ENCODE measurements at places on chromosomes 5 and 9.

DNA sequence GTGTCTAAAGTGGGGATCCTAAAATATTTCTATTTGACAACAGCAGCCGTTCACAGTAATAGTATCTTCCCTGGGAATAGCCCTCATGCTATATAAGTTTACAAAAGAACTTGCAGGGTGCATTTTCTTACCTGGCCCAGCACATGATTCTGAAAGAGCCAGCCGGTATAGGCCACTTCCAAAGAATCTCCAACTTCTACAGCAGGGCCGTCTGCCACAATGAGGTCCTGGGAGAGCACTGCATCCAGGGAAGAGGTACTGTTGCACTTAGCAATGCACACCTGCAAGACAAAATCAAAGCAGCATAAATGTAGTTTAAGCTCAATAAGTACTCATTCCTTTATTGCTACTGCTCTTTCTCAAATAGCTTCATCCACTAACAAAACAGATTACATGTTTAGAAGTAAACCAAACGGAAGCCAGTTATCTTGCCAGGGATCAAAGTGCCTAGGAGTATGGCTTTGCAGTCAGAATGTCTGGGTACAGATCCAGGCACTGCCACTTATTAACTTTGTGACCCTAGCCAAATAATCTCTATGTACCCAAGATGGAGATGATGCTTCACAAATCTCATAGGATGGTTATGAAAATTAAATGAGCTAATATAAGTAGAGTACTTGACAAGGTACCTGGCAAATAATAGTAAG, 21.3 kb downstream of the FKBP15 start:
- no peak for DNase-seq

- no peak for DNase-seq
Observed at GRCh38 chr5:172407241-172407691, 47.1 kb downstream of the SH3PXD2B start.

GRCh38 chr9:137286975-137287383, 9.5 kb downstream of the TOR4A start:
- DNase-seq, result no peak

- no peak for DNase-seq
Observed at GRCh38 chr5:10896016-10896415, 135.0 kb upstream of the DAP start.

DNA sequence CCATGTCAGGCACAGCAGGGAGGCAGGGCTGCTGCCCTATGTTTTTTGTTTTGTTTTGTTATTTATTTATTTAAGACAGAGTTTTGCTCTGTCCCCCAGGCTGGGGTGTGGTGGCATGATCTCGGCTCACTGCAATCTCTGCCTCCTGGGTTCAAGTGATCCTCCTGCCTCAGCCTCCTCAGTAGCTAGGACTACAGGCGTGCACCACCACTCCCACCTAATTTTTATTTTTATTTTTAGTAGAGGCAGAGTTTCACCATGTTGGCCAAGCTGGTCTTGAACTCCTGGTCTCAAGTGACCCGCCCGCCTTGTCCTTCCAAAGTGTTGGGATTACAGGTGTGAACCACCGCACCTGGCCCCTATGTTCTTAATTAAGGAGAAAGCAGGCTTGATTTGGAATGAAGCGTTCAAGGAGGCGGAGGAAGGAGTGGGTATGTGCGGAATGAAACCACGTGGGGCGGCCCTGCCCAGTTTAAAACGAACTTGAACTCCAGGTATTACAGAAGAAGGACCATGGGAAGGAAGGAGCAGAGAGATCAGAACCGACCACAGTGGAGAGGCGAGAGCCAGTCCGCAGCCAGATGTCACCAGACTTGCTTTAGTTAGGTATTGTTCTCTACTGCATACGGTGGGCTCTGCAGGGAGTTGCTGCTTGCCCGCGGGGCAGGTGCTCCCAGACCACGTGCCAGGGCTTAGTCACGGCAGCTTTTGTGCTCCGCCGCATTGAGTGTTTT, 34.9 kb upstream of the EPB41L4B start:
- DNase-seq, result no peak

- no peak for DNase-seq
Observed at GRCh38 chr5:42614509-42614908, 142.1 kb upstream of the CCDC152 start.

GRCh38 chr5:77920359-77921058, 144.4 kb upstream of the TBCA start:
- DNase-seq, result no peak

GRCh38 chr9:79120941-79121340, 450.8 kb upstream of the TLE4 start:
- DNase-seq, result no peak

- no peak for DNase-seq
Observed at GRCh38 chr5:142797420-142797819, 27.2 kb downstream of the ARHGAP26 start.

GRCh38 chr5:87099291-87099839, 168.3 kb upstream of the RASA1 start:
- DNase-seq, result no peak

GRCh38 chr5:29263915-29264351, 1929.6 kb upstream of the CDH6 start:
- DNase-seq, result no peak

- DNase-seq, result no peak
Observed at GRCh38 chr5:127916885-127917573, 166.5 kb upstream of the SLC12A2 start.

GRCh38 chr9:135508211-135508820, 7.8 kb downstream of the MRPS2 start:
- DNase-seq, result no peak

DNA sequence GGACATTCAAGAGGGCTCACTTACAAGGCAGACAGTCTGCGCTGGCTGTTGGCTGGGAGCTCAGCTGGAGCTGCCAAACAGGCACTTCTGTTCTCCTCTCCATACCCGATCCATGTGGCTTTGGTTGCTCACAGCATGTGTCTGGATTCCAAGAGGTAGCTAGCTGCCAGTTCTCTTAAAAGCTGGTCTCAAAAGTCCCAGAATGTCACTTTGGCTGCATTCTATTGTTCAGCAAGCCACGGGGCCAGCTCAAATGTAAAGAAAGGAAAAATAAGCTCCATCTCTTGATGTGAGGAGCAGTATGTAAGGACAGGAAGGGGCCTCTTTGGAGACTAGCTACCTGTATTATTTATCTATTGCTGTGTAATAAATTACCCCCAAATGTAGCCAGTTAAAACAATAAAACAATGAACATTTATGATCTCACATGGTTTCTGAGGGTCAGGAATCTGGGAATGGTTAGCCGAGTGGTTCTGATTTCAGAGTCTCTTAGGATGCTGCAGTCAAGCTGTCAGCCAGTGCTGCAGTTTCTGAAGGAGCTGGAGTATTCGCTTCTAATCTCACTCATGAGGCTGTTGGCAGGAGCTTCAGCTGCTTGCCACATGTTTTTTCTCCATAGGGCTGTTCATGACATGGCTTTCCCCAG, 112.7 kb upstream of the CLINT1 start:
- DNase-seq, result peak; percentile 58

- no peak for DNase-seq
Observed at GRCh38 chr5:43712081-43712480, 109.1 kb downstream of the NNT start.

DNA sequence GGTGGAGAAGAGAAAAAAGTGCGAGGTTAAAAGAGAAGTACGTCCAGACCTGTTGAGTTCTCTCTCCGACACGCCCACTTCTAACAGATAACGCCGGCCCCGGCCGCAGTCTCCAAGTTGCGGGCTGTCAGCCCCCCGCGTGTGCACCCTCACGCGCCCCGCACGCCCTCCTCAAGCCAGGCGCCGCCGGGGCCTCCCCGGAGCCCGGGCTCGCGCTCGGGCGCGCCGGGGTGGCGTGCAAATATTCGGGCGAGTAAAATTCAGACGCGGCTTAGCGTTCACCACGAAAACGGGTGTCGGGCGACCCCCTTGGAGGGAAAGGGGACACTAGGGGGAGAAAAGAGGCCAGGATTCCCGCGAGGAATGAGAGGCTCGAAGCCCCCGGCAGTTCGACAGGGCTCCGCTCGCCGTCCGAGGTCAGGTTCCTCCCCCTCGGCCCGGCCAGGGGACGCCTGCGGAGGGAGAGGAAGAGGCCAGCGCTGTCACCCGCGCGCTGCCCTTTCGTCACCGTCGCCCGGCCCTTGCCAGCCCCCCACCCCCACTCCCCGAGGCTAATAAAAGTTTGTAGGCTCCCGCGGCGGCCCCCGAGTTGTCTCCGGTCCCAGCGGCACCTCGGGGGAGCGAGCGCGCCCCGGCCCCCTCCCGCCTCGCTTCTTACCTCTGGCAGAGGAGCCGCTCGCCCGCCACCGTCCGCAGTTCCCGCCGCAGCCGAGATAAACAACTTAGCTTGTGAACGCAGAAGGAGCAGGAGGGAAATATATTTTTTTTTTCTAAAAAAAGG, 743 bp downstream of the NR3C1 start:
- peak; percentile 78 for DNase-seq

GRCh38 chr5:76714751-76715485, 1.0 kb upstream of the F2R start:
- no peak for DNase-seq

DNA sequence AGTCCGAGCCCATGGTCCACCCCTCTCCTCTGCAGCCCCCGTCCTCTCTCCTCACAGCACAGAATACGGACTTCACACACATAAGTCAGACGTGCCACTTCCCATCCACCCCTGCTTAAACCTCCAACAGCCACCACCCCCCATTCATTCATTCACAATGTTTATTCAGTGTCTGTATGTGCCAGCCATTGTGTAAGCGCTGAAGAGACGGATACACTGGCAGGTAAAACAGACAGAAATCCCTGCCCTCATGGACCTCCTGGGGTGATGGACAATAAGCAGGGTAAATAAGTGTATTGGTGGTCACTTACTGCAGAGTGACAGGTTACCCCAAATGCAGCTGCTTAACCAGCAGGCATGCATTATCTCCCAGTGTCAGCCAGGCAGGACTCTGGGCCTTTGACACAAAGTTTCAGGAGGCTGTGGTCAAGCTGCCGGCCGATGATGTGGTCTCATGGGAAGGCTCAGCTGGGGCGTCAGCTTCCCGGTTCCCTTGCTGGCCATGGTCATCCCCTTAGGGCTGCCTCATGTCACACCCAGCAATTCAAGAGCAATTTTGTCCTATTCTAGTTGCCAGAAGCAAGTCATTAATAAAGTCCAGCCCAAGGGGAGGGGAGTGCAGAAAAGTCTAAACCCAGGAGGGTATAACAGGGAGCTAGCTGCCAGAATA, 1.8 kb upstream of the PAXX start:
- no peak for DNase-seq

DNA sequence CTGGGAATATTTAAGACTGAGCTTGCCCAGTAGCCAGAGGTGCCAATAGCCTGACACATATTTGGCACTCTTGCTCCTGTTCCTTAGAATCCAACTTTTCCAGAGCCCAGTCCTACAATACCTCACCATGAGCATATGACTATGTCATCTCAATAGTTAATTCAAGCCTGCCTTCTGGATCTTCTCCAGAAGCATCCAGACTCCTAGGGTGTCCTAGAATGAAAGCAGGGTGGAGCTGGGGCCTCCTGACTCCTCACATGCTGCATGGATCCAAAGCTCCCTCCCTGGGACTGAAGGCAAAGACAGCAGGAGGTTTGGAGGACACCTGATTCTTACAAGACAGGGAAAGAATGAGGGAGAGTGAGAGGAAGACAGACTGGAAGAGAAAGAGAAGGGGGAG, 37.9 kb downstream of the SH3TC2 start:
- no peak for DNase-seq

GRCh38 chr5:26227245-26227644, 811.1 kb downstream of the CDH9 start:
- no peak for DNase-seq

- DNase-seq, result no peak
Observed at GRCh38 chr9:134642385-134643181, 980 bp downstream of the COL5A1 start.

DNA sequence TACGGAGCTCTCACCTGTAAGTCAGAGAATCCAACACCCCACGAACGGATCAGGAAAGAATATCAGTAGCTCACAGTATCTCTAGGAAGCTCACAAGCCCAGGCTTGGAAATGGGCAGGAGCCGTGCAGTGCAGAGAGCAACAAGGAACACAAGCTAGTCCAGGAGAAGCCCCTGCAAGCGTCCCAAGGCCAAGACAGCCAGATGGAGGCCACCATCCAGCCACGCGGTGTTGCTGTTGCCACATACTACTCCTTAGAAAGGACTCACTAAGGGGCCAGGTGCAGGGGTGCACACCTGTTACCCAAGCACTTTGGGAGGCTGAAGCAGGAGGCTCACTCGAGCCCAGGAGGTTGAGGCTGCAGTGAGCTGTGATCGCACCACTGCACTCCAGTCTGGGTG, 15.4 kb upstream of the VAV2 start:
- DNase-seq, result no peak

- DNase-seq, result no peak
Observed at GRCh38 chr5:42718591-42718990, 38.0 kb upstream of the CCDC152 start.

DNA sequence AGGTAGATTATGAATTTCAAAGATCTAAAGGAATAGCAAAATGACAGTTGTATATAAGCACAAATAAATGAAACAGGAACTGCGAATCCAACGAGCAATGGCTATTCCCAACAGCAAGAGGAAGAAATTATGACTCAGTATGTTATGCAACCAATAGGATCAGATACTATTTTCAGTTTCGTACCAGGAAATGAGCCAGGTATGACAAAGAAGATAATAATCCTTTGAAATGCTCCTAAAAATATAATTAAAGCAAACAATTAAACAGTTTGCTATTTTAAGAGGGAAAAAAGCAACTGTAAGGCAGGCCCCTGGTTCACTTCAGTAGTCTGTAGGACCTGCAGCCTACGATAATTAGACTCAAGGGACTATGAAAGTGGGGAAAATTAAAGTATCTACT, 58.9 kb downstream of the AUH start:
- DNase-seq, result no peak

DNA sequence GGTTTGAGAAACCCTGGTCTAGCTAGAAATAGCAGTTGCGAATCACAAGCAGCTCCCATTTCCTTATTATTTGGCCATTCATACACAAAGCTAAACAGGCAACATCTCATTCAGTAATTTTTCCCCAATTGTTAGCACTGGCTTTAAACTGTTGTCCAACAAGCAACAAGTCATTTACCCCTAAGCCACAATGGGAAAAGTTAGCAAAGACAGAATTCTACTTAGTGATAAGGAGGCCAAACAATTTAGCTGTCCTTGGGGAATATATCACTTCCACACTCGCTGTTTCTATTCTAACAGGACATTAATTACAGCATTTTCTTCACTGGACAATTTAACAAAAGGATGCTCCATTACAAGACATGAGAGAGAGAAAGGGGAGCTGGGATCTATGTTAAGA, 2.8 kb downstream of the MYO10 start:
- no peak for DNase-seq

GRCh38 chr5:42302186-42302585, 121.1 kb upstream of the GHR start:
- no peak for DNase-seq

- no peak for DNase-seq
Observed at GRCh38 chr5:83709973-83710372, 10.7 kb downstream of the HAPLN1 start.

GRCh38 chr5:40276426-40277102, 403.2 kb upstream of the PTGER4 start:
- no peak for DNase-seq

GRCh38 chr9:126558051-126558665, 55.6 kb upstream of the LMX1B start:
- peak; percentile 63 for DNase-seq

Data from midbrain (tissue), 1 donor.